Left ventricle myocardium inferior (tissue), 1 donor: ENCODE measurements at places on chromosomes 16 and 17. TPM values are rescaled to one million over a fixed set of nuclear protein-coding genes. Genes with fewer than 3 reads are reported as not detected.

- H3K36me3 ChIP-seq = no peaks in the 10 kb centered on the region
- H3K4me1 ChIP-seq = no peaks in the 10 kb centered on the region
- peaks cover 40% of the 10 kb centered on the region for H3K27me3 ChIP-seq
- DNase-seq = peak; percentile 75
These were observed 55.8 kb downstream of the MYH13 start for GRCh38 chr17:10316801-10317542.

GRCh38 chr16:84292011-84292410 is 2.7 kb upstream of the WFDC1 start:
- peaks cover 22% of the 10 kb centered on the region for H3K27me3 ChIP-seq
- DNase-seq = no peak
- no peak overlapping the region for H3K27ac ChIP-seq
- no peak overlapping the region for H3K4me3 ChIP-seq

DNA sequence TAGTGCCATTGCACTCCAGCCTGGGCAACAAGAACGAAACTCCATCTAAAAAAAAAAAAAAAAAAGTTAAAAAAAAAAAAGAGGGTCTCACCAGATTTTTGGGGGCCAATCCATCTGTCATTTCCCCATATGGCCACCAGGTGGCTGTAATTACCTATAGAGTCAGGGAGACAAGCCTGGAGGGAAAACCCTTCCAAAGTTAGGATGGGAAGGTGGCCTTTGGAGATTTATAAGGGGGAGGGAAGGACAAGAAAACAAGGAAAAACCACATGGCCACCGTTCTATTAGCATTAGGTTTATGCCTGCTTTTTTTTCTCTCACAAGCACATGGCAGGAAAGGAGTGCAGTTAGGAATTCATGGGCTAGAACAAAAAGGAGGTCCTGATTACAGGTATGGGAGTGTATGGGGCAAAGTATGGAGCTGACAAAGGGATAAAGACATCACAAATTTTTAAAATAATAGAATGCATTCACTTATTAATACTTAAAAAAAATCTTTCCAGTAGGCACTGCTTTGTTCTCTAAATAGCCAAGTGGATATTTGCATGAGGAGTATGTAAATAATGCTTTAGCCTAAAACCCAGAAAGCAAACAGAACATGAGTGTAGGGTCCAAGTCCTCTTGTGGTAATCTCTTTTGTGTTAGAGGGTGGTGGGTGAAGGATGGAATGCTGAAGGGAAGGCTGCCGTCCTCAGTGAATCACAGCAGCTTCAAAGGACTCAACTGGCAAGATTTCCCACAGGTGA is 5.1 kb downstream of the CYB5D1 start:
- peaks cover 17% of the 10 kb centered on the region for H3K4me1 ChIP-seq
- no peak overlapping the region for H3K4me3 ChIP-seq
- DNase-seq = peak; percentile 20
- no peak overlapping the region for H3K27ac ChIP-seq
- peaks cover 33% of the 10 kb centered on the region for H3K36me3 ChIP-seq

DNA sequence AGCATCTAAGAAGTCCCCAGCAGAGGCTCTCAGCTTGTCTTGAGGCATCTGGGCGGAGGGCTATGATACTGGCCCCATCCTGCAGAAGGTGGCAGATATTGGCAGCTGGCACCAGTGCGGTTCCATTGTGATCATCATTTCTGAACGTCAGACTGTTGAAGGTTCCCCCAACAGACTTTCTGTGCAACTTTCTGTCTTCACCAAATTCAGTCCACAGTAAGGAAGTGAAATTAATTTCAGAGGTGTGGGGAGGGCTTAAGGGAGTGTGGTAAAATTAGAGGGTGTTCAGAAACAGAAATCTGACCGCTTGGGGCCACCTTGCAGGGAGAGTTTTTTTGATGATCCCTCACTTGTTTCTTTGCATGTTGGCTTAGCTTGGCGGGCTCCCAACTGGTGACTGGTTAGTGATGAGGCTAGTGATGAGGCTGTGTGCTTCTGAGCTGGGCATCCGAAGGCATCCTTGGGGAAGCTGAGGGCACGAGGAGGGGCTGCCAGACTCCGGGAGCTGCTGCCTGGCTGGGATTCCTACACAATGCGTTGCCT is at the start of gene CIITA:
Gene CIITA, plus strand, starts transcription at position 404 of the 543 bp plus-strand sequence. Its CDS starts 129 bp downstream, at position 533.
- DNase-seq = peak; percentile 74
- H3K27me3 ChIP-seq = peaks cover 52% of the 10 kb centered on the region
- H3K27ac ChIP-seq = peak within 1 kb of the TSS; percentile 80
- H3K4me3 ChIP-seq = peak within 1 kb of the TSS; percentile 76
- H3K36me3 ChIP-seq = no peaks in the 10 kb centered on the region
- H3K4me1 ChIP-seq = peaks cover 42% of the 10 kb centered on the region

DNA sequence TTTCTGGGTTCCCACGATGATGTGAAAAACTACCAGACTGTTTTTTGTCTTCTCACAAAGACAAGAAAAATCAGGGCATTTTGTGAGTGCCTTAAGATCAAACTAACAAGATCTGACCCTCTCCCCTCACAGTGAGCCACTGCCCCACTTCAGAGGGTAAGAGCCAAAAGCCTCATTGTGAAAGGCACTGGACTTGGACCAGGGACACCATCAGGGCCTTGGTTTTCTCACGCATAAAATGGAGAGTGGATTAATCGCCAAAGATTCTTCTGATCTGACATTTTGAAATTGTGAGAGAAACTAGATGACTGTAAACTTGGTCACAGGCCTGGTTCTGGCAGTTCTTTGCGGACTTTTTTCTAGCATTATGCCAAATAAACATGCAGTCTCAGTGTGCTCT is 21.0 kb upstream of the ENDOV start:
- H3K27me3 ChIP-seq = no peaks in the 10 kb centered on the region
- H3K36me3 ChIP-seq = peaks cover 66% of the 10 kb centered on the region

- no peak for DNase-seq
- no peaks in the 10 kb centered on the region for H3K4me1 ChIP-seq
- H3K27me3 ChIP-seq = no peaks in the 10 kb centered on the region
- no peak overlapping the region for H3K4me3 ChIP-seq
These were observed 41.4 kb upstream of the CLEC18A start for GRCh38 chr16:69909760-69910159.

DNA sequence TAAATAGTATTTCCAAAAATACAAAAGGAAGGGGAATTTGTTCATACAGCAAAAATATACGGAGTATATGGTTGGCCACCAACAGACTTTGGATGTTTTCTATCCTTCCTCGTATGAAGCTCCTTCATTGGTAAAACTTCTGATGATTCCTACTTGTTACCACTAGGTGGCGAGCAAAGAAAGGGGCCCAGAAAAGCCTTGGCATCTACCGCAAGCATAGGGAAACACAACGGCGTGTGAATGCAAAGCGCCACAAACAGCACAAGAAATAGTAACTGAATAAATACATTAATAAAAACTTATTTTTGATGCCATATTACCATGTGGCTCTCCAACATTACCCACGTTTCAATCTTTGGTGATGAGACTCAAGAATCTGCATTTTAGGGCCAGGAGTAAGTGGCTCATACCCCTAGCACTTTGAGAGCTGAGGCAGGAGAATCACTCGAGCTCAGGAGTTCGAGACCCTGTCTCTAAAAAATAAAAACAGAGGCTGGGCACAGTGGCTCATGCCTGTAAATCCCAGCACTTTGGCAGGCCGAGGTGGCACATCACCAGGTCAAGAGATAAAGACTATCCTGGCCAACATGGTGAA is 34.5 kb downstream of the YWHAE start:
- H3K27ac ChIP-seq = peak overlapping the region; percentile 33
- H3K27me3 ChIP-seq = no peaks in the 10 kb centered on the region
- H3K4me1 ChIP-seq = peaks cover 94% of the 10 kb centered on the region
- no peak for DNase-seq
- H3K4me3 ChIP-seq = peak overlapping the region; percentile 14

GRCh38 chr17:49190932-49191331 is 19.4 kb downstream of the GNGT2 start:
- DNase-seq = no peak
- peaks cover 20% of the 10 kb centered on the region for H3K4me1 ChIP-seq
- H3K36me3 ChIP-seq = no peaks in the 10 kb centered on the region
- no peak overlapping the region for H3K27ac ChIP-seq
- no peak overlapping the region for H3K4me3 ChIP-seq

- H3K27ac ChIP-seq = no peak overlapping the region
- no peaks in the 10 kb centered on the region for H3K4me1 ChIP-seq
- no peak overlapping the region for H3K4me3 ChIP-seq
- H3K27me3 ChIP-seq = peaks cover 61% of the 10 kb centered on the region
- H3K36me3 ChIP-seq = no peaks in the 10 kb centered on the region
These were observed 1.8 kb downstream of the IL27 start for GRCh38 chr16:28504707-28505404.

- peaks cover 55% of the 10 kb centered on the region for H3K36me3 ChIP-seq
- H3K27me3 ChIP-seq = no peaks in the 10 kb centered on the region
- no peak within 1 kb of the TSS for H3K4me3 ChIP-seq
- H3K4me1 ChIP-seq = no peaks in the 10 kb centered on the region
- DNase-seq = peak; percentile 27
- H3K27ac ChIP-seq = no peak within 1 kb of the TSS
These were observed at the start of gene HSF5 for GRCh38 chr17:58487589-58488427. Gene HSF5 (minus strand): TSS chr17:58488408. CDS start chr17:58488274, 134 bp downstream.

DNA sequence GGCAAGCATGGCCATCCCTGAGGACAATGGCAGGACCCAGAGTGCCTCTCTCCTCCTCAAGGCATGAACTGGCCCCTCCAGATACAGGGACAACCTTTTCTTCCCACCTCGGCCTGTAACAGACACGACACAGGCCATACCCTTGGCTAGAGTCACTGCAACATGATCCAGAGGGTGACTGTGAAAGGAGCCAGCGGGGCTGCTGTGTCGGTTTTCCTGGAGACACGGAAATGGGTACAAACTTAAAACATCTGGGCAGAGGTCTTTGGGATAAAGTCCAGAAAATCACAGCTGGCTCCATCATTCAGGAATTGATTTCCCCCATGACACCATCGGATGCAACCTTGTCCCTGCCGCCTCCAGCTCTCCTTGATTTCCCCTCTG is 5.3 kb downstream of the CEP295NL start:
- no peak for DNase-seq
- no peak overlapping the region for H3K4me3 ChIP-seq
- H3K4me1 ChIP-seq = peaks cover 85% of the 10 kb centered on the region
- no peaks in the 10 kb centered on the region for H3K27me3 ChIP-seq
- peak overlapping the region; percentile 85 for H3K27ac ChIP-seq

DNA sequence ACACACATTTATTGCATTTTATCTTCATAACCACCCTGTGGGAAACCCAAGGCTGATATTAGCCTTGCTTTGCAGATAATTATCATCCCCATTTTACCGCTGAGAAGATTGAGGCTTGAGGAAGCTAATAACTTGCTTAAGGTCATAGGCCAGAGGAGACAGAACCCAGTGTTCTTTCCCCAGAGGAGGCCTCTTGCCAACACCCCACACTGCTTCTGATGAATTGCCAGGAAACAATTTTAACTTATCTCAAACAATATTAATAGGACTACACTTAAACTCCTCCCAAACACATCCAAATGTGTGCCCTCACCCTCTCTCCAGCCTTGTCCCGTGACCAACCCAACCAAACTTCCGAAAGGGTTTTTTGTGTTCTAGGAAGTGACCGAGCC is 2.1 kb upstream of the SPG7 start:
- H3K4me3 ChIP-seq = peak overlapping the region; percentile 98
- peaks cover 67% of the 10 kb centered on the region for H3K4me1 ChIP-seq
- H3K27me3 ChIP-seq = no peaks in the 10 kb centered on the region
- H3K27ac ChIP-seq = peak overlapping the region; percentile 94

DNA sequence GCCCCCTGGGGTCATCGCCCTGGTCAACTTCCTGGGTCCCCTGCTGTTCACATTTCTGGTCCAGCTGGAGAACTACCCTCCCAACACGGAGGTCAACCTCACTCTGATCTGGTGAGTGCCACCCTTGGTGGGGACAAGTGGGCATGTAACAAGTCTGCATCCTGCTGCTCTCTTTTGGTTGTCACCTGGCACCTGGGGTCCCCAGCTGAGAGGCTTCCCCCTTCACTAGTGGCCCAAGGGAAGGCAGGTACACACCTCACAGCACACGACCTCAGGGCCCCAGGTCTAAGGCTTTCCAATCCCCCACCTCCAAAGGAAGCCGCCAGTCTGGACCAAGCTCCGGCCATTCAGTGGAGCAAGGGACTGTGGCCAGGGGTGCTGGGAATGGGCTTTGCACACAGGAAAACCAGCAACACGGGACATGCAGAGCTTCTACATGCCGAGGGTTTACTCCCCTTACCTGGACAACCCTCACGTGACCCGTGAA is 4.4 kb downstream of the TMC8 start:
- no peak for DNase-seq
- no peak overlapping the region for H3K27ac ChIP-seq
- H3K4me1 ChIP-seq = peaks cover 33% of the 10 kb centered on the region
- no peaks in the 10 kb centered on the region for H3K27me3 ChIP-seq

- peak overlapping the region; percentile 78 for H3K27ac ChIP-seq
- H3K36me3 ChIP-seq = no peaks in the 10 kb centered on the region
- H3K4me1 ChIP-seq = peaks cover 85% of the 10 kb centered on the region
- no peak for DNase-seq
These were observed 12.4 kb downstream of the NAT9 start for GRCh38 chr17:74763565-74764387.

DNA sequence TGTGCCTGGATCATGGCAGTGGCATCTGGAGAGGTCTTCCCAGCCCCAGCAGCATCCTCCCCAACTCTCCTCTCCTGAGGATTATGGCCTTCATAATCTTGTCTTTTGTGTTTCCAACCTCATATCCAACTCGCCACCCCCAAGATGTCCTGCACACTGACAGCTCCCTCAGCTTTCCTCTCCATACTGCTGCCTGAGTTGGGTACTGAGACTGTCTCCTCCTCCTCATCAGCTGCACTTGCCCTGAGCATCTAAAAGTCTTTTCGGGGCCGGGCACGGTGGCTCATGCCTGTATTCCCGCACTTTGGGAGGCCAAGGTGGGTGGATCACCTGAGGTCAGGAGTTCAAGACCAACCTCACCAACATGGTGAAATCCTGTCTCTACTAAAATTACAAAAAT is 2.0 kb downstream of the CD300LB start:
- H3K4me1 ChIP-seq = no peaks in the 10 kb centered on the region
- no peak overlapping the region for H3K27ac ChIP-seq

DNA sequence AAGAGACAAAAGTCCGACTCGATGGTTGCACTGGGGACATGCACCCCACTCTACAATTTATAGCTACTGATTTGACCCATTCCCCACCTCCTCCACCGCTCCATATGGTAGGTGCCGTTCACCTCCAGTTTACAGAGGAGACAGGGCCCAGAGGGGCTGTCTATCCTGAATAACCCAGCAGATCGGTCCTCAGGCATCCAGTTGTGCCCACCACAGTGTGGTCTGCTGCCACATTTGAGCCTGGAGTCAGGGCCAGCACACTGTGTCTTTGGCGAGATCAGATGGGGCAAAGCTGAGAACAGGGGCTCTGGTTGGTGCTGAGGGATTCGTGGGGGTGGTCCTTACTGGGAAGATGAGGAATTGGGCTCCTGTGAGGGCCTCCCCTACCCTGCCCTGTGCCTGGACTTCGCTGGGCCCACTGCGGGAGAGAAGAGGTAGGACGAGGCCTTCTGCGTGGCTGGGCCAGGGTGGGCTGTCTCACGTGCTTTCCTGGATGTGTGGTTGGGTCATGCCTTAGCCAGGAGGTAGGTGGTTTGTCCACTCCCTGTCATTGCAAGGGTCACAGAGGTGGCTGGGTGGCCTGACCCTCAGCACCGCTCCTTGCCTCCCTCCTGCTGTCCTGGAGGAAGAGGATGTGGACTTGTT is 2.8 kb downstream of the ADCY7 start:
- DNase-seq = no peak
- no peak overlapping the region for H3K4me3 ChIP-seq
- H3K27me3 ChIP-seq = peaks cover 16% of the 10 kb centered on the region
- H3K36me3 ChIP-seq = no peaks in the 10 kb centered on the region
- peaks cover 11% of the 10 kb centered on the region for H3K4me1 ChIP-seq

CES3 gene
- 1.0 TPM for total RNA-seq

BLTP2 gene
- 71.3 TPM for total RNA-seq

TEKT1 gene
- not detected for total RNA-seq

SEPTIN12 gene
- not detected for total RNA-seq

SDK2 gene
- 2.2 TPM for total RNA-seq

TAT gene
- not detected for total RNA-seq

UTS2R gene
- total RNA-seq = 1.4 TPM

GJD3 gene
- 0.88 TPM for total RNA-seq

EEF2KMT gene
- 7.3 TPM for total RNA-seq

CFAP97D1 gene
- total RNA-seq = 0.05 TPM

CBX2 gene
- 2.6 TPM for total RNA-seq
